Hepatocyte (in vitro differentiated cells): ENCODE measurements at places on chromosomes 5 and 9. TPM values are rescaled to one million over a fixed set of nuclear protein-coding genes. Genes with fewer than 3 reads are reported as not detected.

DNA sequence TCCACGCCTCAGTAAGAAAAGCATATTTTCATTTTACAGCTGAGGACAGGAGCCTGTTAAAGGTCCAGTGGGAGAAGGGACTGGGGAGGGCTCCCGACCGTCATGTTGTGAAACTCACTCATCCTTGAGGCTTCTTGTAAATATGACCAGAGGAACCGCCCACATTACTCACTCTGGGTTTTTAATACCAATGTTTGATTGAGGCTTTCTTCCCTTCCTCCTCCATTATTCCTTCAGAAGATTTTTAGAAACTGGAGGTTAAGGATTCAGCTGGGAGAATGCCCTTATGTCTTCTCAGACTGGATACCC lies 61.4 kb upstream of the GLRX start:
- DNase-seq = no peak

Gene FOXD4L5
- total RNA-seq = 0.04 TPM in 1 of 2 replicates, not detected in the other

GRCh38 chr9:132774886-132775285 lies 103.2 kb downstream of the AK8 start:
- no peak for DNase-seq

- no peak for DNase-seq
Observed at GRCh38 chr9:33260372-33260771, 4.1 kb downstream of the BAG1 start.

DNA sequence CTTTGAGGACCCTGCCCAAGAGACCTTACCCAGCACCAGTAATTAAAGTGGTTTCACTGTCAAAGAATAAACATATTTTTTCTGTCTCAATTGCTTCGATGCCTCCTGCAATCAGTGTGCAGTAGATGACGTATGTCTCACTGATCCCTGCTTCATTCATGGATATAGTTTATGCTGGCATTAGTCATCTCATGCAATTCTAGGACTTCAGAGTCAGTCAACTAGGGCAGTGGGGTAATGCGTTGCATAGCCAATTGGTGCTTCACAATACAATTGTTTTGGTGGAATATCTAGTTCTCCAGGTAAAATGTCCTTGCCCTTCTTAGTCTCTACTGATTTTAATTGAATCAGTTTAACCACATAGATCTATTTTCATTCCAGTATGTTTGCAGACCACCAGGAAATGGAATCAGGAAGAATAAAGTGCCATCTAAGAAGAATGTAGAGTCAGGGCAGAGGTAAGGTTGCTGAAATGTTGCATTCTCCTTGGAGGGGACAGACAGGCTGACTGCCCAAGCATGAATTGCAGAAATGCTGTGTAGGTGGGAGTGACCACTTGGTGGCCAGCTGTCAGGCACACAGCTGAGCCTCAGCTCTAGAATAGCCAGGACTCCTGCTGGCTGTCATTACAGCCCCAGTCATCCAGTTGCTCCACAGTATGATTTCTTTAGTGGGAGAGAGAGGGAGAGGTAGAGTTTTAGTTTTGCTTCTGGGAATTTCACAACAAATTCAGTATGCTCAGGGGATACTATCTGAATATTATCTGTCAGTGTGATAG lies 73.5 kb upstream of the MEGF10 start:
- no peak for DNase-seq
